ENCODE measurements at places on chromosomes 12 and 14. TPM values are rescaled to one million over a fixed set of nuclear protein-coding genes. Genes with fewer than 3 reads are reported as not detected.

CISTR gene
- total RNA-seq = not detected

NKX2-1 gene
- not detected for total RNA-seq

SIVA1 gene
- 69.3 TPM for total RNA-seq

TULP3 gene
- total RNA-seq = 6.7 TPM

NR1H4 gene
- total RNA-seq = not detected

Measured in CD4-positive, alpha-beta memory T cell (primary cell).